Kidney capillary endothelial cell (primary cell): ENCODE measurements at places on chromosomes 4 and X.

DNA sequence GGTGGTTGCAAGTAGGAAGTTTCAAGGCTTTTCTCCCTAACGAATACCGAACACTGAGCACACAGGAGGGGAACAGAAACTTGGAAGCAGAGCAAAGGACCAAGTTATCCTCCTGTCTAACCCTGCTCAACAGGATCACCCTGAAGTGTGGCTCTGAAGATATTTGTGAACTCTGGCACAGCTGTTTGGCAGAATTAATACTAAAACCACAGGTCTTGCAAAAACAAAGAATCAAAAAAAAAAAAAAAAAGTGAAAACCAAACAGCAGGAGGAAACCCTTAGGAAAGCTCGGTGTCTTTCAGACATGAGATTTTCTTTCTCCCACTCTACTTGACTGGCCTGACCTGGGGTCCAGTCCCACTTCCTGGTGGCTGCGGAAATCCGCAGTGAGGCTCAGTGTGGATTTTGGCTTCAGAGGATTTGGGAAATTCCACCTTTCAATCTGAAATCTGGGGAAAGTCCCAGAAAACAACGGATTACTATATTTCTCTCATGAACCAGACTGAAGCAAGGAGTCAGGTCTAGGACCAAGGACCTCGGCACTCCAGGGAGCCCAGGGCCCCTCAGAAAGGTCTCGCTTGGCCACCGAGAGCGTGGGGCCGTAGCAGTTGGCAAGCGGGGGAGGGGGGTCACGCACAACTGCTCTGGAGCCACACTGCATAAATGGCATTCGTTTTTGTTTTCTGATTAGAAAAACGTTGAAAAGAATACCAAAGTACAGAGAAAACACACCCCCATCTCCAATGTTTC lies 867 bp downstream of the TIFA start:
- DNase-seq, result peak; percentile 7

- DNase-seq, result no peak
These were observed 181.5 kb downstream of the ZIC3 start for GRCh38 chrX:137747244-137748043.

DNA sequence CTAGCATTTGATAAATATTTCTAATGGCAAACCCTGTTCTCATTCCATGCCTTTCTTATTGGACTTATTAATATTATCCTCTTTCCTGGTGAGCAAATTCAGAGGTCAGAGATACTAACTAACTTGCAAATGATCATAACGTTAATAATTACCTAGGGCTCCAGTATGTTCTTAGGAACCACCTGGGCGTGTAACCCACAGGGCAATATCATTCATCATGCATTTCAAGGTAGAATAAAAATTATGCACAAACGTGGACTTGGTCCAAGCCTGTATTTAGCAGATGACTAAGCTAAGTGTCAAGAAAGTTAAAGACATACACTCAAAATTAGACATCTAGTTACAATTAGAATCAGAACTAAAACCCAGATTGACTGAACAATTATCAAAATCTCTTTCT lies 850.1 kb downstream of the TRIML1 start:
- no peak for DNase-seq

DNA sequence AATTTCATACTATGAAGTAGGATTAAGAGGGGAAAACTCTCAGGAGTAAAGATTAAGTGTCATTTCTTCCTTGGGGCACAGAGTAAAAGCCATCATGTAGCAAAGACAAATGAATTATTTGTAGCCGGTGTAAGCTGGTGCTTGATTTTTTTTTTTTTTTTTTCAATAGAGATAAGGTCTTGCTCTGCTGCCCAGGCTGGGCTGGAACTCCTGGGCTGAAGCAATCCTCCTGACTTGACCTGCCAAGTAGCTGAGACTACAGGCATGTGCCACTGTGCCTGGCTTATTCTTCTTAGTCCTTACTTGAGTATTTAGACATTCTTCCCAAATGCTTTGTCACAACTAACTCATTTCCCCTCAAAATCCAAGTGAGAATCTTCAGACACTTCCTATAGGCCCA lies 125.7 kb downstream of the STOX2 start:
- DNase-seq, result no peak

DNA sequence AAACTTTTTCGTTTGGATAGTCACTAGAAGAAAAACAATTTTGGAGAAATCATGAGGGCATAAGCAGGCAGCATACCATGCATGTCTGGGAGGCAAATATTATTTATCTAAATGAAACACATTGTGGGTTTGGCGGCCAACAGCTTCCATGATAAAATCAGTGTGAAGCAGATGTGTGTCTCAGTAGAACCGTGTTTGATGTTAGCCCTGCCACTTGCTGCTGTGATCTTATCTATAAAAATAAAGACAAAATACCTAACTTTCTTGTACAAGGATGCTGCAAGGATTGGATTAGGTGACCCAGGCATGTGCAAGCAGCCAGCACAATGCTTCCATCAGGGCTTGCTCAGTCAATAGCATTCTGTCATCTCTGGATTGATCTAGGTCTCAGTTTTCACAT lies 341.4 kb downstream of the PACRGL start:
- no peak for DNase-seq

DNA sequence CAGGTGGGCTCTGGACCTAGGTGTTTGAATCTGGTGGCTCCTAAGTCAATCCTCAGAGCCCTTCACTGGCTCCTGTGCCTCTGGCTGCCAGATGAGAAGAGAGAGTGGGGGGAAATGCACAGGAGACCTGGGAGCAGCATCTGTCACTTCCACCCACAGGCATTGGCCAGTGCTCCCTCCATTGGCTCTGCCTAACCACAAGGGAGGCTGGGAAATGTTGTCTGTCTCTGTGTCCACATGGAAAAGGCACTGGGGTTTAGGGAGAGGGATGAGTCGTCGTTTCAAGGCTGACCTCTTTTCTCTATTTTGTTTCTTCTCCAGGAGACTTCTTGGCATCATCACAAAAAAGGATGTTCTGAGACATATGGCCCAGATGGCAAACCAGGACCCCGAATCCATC lies 76.4 kb downstream of the CLCN4 start:
- no peak for DNase-seq

DNA sequence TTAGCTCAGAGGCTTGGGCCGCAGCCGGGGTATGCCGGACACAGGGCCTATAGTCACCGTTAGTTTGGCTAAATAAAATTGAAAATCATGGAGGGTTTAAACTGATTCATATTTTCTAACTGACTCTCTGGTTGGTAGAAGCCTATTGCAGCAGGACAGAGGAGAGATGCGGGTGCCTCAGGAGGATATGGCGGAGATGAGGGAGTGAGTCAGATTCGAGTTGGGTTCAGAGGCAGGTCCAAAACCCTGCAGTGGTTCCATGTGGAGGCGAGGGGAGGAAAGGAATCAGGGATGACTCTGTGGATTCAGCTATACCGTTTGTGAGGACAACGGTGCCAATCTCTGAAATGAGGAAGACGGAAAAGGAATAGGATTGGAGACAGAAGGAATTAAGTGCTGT lies 176.6 kb downstream of the PALLD start:
- no peak for DNase-seq

DNA sequence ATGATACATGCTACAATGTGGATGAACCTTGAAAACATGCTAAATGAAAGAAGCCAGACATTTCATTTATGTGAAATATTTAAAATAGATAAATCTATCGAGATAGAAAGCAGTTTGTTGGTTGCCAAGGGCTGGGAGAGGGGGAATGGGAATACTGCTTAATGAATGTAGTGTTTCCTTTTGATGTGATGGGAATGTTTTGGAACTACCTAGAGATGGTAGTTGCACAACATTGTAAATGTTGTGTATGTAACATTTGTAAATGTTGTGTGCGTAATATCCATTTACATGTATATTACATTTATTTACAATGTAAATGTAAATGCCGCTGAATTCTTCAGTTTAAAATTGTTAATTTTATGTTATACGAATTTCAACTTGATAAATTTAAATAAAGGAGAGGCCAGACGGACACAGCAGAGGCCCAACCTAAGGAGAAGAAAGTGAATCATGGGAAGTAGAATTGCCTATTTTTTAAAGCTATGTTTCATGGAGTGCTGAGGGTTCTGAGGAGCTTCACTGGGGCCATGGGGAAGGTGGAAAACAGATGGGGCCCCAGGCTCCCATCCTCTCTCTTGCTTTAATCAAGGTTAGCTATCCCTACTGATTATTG lies 60.0 kb upstream of the TEX13D start:
- DNase-seq, result no peak

DNA sequence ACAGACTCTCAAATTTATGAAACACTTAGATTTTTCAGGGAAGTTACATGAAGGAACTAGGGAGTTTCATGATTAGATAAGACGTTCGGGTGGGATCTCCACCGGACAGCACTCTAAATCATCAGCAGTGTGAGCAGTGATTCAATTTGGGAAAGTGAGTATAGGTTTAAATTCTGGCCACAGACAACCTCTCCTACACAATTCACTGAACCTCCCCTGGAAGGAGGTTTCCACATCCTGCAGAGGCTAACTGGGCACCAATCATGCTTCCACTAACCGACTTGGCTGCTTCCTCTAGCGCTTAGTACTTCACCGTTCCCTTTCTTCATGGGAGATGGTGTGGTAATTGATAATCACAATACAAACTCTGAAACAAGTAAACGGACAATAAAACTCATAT lies 5.6 kb downstream of the CXCL9 start:
- no peak for DNase-seq

GRCh38 chr4:8182858-8183725 lies 16.0 kb upstream of the SH3TC1 start:
- peak; percentile 67 for DNase-seq

GRCh38 chrX:111086591-111087006 lies 9.4 kb upstream of the PAK3 start:
- DNase-seq, result no peak

DNA sequence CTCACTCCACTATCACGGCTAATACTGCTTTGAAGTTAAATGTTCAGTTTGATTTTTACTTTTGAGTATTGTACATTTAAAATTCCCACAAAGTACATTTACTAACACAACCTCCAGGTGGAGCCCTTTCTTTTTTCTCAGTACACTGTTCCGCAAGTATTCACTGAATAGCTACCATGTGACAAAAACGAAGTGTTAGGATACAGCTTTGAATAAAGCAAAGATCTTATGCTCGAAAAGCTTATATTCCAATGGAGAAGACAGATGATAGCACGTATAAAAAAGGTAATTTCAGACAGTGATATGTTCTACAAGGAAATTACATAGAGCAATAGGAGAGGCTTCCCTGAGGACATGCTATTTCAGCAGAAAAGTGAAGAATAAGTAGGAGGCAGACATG lies 60.7 kb upstream of the ABCG2 start:
- DNase-seq, result peak; percentile 60

DNA sequence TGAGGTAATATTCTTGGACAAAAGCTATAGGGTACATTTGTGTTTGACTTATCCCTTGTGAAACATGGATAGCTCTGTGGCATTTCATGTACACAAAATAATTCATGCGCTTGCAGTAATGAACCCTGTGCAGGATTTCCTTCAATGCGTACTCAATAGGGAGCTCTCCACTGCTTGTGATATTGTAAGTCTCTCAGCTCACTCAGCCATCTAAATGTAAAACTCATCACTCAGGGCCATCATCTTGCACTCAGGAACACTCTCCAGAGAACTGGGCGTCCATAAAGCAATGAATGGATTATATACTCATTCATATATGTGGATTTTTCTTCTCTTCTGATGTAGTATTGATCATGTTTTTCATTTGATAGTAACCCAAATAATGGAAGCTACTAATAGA lies 288.1 kb downstream of the DCTD start:
- no peak for DNase-seq

- no peak for DNase-seq
These were observed 170.8 kb upstream of the NUDT6 start for GRCh38 chr4:123093236-123093635.

- DNase-seq, result no peak
These were observed 443.8 kb downstream of the MID1IP1 start for GRCh38 chrX:39245024-39245423.

GRCh38 chr4:184668511-184669114 lies 19.1 kb downstream of the PRIMPOL start:
- DNase-seq, result peak; percentile 48

GRCh38 chr4:103144926-103145325 lies 45.3 kb upstream of the BDH2 start:
- no peak for DNase-seq

DNA sequence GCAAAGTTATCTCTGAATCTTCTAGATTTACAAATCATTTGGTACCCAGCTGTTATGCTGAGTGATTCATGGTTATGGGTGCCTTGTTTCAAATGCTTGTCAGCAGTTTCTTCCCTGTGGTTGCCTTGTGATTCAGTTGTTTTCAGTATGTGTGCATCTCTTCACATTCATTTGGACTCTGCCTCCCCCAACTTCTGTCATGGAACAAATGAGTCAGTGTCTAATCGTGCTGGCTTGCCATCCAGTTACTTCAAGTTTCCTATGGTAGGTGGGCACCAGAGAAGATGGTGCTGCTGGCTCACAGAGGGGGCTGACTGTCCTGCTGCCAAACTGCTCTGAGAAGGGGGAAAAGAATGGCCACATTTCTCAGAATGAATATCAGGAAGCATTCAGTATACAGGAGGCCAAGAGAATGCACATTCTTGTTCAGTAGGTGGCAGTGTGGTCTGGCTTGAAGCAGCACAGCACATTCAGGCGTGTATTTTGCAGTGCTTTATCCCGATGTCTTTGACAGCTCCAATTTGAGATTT lies 260.9 kb downstream of the GLUD2 start:
- DNase-seq, result peak; percentile 5

DNA sequence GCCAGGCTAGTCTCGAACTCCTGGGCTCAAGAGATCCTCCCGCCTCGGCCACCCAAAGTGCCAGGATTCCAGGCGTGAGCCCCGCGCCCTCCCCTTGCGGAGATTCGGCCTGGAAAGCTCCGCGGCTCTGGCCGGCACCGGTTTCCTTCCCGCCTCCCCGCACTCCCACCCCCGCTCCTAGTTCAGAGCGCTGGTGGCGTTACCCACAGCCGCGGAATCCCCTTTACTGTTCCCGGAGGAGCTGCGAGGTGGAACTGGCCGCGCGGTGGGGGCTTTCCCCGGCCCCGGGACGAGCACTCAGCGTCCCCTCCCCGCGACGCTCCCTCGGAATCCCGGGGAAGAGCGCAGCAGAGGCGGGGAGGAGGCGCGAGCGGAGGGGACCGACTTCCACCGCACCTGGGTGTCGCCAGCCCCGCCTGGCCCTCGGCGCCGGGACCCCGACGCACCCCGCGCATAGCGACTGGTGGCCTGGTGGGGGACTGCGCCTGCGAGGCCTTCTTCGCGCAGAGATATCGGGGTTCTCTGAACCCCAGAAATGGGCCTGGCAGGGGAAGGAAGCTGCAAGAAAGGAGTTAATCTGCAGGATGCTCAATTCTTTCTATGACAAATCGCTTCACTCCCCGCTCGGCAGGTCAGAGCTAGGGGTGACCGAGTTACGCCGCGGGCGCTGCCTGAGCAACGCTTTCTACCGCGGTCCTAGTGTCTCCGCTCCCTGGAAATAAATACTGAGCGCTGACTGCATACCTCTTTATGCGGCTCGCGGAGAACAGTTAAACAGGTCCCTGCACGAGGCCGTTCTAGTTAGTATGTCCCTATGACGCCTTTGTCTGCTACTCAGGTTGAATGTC lies 14.6 kb upstream of the SLC25A4 start:
- no peak for DNase-seq

DNA sequence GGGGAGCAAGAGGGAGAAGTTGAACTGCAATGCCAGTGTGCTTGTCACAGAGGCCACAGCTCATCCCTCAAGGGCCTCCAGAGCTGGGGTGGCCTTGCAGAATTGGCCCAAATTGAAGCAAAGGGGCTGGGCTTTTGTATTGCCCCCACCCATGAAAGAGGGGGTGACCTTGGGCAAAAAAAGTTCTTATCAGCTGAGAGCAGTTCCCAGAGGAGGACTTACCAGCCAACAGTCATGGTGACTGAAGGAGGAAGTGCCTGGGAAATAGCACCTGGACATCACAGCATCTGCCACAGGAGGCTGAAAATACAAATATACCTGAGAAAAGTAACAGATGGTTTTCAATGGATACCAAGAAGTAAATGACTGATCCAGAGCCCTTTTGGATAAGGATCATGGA lies 262.4 kb downstream of the MID1IP1 start:
- no peak for DNase-seq
